Activated T-helper 2 cell treated with anti-CD3 and anti-CD28 coated beads, Interferon-gamma antibody, Interleukin-2, Interleukin-4, amounts not matched to agents 10 μg/mL and 5 μg/mL and 100 μg/mL, durations not matched to agents 14 hours and 24 hours and 36 hours (primary cell): ENCODE measurements at places on chromosomes 6 and 20.

DNA sequence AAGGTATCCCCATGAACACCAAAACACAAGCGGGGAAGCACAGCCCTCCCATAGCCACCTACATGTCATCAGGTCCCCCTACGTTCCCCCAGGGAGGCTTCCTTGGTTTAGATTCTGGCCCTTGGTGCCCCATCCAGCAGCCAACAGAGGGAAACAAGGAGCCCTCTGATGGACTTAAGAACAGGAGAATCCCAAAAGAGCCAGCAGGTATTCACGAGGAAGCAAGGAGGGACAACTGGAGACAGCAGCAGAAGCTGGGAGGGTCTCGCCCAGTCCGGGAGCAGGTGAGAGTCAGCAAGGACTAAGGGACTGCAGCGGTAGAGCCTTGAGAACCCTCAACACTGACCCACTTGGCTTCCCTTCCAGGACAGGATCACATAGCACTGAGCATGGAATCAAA, 58.4 kb upstream of the TOP1 start:
- no peak overlapping the region for H3K27ac ChIP-seq
- H3K4me1 ChIP-seq = peaks cover 10% of the 10 kb centered on the region
- no peak overlapping the region for H3K4me3 ChIP-seq
- no peak for DNase-seq
- H3K36me3 ChIP-seq = no peaks in the 10 kb centered on the region

DNA sequence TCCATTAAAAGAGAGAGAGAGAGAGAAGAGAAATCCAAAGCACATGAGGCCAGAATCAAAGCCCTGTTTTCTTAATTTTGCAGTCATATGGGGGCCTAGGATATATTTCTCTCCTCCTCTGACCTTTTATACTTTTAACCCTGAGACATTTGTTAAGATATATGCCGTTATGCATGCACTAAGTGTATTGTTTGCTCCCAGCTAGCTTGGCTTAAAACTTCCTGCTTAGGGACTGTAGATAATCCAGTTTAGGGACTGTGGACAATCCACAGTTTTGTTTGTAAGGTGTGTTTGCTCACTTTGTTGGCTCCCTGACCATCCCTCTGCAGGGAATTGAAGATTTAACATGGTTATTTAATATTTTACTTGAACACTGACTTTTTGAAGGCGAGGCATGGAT, 166.3 kb upstream of the TSHZ2 start:
- no peaks in the 10 kb centered on the region for H3K36me3 ChIP-seq
- H3K27me3 ChIP-seq = peaks cover 7% of the 10 kb centered on the region
- no peak for DNase-seq
- no peaks in the 10 kb centered on the region for H3K4me1 ChIP-seq

GRCh38 chr6:93575495-93576267, 156.3 kb upstream of the EPHA7 start:
- no peak overlapping the region for H3K27ac ChIP-seq
- no peaks in the 10 kb centered on the region for H3K27me3 ChIP-seq
- H3K4me3 ChIP-seq = no peak overlapping the region
- no peaks in the 10 kb centered on the region for H3K4me1 ChIP-seq
- DNase-seq = no peak

DNA sequence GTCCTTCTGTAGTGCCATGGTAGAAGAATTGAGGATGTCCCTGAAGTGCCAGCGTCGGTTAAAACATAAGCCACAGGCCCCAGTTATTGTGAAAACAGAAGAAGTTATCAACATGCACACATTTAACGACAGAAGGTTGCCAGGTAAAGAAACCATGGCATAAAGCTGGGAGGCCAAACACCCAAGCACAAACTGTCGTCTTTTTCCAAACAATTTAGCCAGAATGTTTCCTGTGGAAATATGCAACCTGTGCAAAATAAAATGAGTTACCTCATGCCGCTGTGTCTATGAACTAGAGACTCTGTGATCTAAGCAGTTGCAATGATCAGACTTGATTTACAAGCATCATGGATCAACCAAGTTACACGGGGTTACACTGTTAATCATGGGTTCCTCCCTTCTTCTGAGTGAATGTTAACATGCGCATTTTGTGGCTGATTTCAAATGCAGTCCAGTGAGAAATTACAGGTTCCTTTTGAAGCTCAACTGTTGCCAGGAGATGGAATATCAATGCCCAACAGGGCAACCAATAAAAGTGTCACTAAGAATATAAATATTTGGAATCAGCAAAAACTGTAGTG, 674.9 kb downstream of the GRIK2 start:
- no peak overlapping the region for H3K4me3 ChIP-seq
- no peaks in the 10 kb centered on the region for H3K36me3 ChIP-seq
- no peak overlapping the region for H3K27ac ChIP-seq
- no peaks in the 10 kb centered on the region for H3K4me1 ChIP-seq
- H3K27me3 ChIP-seq = no peaks in the 10 kb centered on the region

- no peaks in the 10 kb centered on the region for H3K4me1 ChIP-seq
- no peak overlapping the region for H3K4me3 ChIP-seq
- DNase-seq = no peak
- no peaks in the 10 kb centered on the region for H3K36me3 ChIP-seq
- peaks cover 46% of the 10 kb centered on the region for H3K27me3 ChIP-seq
Observed at GRCh38 chr6:29777310-29777709, 50.3 kb upstream of the HLA-G start.
